ENCODE measurements at places on chromosomes 5 and 9. TPM values are rescaled to one million over a fixed set of nuclear protein-coding genes. Genes with fewer than 3 reads are reported as not detected.

PRRC2B gene
- total RNA-seq: 350 TPM

PCDHB3 gene
- 6.5 TPM for total RNA-seq

LHFPL2 gene
- 47.6 TPM for total RNA-seq

NR4A3 gene
- 0.18 TPM for total RNA-seq

ENTPD2 gene
- total RNA-seq: 55.6 TPM

ACOT12 gene
- total RNA-seq: not detected

CYLC2 gene
- total RNA-seq: not detected

SPAG8 gene
- 0.59 TPM for total RNA-seq

GRCh38 chr5:138077064-138077696 is 6.7 kb upstream of the WNT8A start:
- no peak overlapping the region for H3K4me3 ChIP-seq
- peaks cover 3% of the 10 kb centered on the region for H3K4me1 ChIP-seq
- peak; percentile 65 for DNase-seq

DNA sequence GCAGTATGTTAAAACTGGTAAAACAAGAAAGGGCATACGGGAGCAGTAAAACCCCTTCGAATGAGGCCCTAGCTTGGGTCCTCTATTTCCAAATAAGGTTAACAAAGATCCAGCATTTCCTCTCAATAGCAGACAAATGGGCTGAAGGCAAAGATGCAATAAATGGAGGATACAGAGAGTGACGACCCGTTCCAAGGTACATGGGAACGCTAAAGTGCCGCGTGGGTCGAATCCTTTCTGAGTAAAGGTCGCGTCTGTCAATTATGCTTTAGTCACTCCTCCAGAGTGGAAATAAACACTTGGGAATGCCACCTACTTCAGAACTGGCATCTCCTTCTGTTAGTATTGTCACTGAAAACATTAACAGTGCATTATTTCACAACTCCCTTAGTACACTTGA is 24.7 kb downstream of the ARL15 start:
- no peak for DNase-seq
- no peak overlapping the region for H3K27ac ChIP-seq
- H3K4me1 ChIP-seq: peaks cover 4% of the 10 kb centered on the region
- H3K36me3 ChIP-seq: peaks cover 6% of the 10 kb centered on the region
- no peak overlapping the region for H3K4me3 ChIP-seq
- H3K27me3 ChIP-seq: no peaks in the 10 kb centered on the region

DNA sequence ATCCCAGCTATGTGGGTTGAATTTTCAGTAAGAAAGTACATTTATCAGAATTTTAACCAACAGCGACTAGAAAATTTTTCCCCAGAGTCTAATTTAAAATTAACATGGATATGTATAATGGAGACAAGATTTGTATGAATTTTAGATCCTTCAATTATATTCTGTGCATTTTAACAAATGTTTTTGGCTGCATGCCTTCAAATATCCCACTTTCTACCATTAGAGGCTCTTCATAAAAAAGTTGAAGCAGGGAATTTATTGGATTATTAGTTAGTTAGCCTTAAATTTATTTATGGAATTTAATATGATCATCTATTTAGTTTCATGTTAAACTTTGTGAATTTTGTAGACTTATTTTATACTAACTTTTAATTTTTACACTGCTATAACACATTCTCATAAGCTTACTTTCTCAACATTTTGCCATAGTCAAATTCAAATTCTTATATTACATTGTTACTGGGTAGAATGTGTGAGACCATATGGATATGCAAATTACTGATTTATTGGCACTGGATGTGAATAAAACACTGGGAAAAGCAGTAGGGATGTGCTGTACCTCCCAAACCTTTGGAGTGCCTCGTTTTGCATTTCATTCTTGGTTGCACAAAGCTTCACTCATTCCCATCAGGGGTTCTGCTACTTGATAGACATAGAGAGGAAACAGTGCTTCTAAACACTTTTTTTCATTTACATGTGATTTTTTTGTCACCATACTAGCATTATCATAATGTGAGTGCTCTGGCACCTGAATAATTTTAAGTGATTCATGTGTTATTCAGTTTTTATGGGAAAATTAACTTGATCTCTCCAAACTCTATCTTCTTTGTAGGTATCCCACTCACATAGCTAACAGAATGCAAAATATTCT is 491.8 kb upstream of the COX7C start:
- H3K27ac ChIP-seq: no peak overlapping the region
- no peaks in the 10 kb centered on the region for H3K4me1 ChIP-seq
- H3K27me3 ChIP-seq: no peaks in the 10 kb centered on the region
- DNase-seq: no peak

DNA sequence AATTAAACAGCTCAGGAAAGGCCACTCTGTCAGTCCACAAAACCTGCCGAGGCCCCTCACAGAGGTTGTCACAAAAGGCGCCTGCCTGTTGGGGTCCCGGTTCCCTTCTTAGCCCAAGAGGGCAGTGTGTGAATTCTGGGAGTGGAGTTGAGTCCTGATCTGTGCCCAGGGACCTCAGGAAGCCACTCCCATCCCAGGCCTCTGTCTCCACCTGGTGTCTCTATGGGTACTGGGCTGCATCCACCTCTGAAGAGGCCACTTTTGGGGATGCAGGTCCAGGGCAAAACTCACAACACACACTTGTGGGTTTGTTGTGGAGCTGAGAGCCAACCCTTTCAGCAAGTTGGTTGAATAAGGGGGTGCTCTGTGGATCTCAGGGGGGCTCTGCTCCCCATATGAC is 74.3 kb upstream of the STXBP1 start:
- peaks cover 12% of the 10 kb centered on the region for H3K27me3 ChIP-seq
- peaks cover 4% of the 10 kb centered on the region for H3K36me3 ChIP-seq
- H3K4me1 ChIP-seq: peaks cover 32% of the 10 kb centered on the region
- H3K4me3 ChIP-seq: no peak overlapping the region
- H3K27ac ChIP-seq: peak overlapping the region; percentile 24

DNA sequence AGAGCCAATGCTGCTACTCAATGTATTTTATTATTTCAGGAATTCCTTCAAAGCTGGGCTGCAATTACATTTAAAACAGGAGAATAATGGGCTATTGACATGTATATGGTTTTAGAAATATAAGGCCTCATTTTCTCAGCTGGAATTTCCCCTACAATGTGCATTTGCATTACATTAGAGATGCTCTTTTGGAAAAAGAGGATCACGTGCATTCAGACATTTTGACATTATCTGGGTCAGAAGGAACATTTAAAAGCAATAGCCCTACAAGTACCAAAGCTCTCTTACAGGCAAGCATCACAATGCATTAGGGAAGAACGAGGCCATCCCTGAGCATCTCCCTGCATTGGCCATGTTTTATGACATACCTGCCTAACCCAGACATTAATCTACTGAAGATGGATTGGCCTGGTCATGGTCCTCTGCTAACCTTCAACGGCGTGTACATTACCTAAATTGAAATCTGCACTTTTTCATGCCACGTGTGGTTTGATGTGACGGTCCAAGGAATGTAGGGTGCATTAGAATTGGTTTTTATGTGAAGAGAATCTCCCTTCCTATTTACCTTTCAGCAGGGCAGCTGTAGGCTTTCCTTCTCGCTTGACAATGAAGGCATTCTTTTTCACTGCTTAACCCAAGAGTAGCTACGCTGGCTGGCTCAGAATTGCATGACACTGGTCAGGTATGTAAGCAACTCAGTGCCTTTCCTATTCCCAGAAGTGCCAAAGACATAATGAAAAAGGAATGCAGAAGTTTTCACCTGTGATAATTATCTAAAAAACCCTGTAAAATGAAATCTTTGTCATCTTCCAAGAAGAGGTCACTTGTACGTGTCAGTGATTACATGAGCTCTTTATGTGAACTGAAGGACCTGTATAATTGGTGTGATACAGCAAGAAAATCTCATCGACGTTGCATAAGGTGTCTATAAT is 212.3 kb upstream of the MPDZ start:
- peaks cover 2% of the 10 kb centered on the region for H3K27me3 ChIP-seq
- H3K4me3 ChIP-seq: no peak overlapping the region
- peaks cover 3% of the 10 kb centered on the region for H3K36me3 ChIP-seq
- peaks cover 24% of the 10 kb centered on the region for H3K4me1 ChIP-seq

DNA sequence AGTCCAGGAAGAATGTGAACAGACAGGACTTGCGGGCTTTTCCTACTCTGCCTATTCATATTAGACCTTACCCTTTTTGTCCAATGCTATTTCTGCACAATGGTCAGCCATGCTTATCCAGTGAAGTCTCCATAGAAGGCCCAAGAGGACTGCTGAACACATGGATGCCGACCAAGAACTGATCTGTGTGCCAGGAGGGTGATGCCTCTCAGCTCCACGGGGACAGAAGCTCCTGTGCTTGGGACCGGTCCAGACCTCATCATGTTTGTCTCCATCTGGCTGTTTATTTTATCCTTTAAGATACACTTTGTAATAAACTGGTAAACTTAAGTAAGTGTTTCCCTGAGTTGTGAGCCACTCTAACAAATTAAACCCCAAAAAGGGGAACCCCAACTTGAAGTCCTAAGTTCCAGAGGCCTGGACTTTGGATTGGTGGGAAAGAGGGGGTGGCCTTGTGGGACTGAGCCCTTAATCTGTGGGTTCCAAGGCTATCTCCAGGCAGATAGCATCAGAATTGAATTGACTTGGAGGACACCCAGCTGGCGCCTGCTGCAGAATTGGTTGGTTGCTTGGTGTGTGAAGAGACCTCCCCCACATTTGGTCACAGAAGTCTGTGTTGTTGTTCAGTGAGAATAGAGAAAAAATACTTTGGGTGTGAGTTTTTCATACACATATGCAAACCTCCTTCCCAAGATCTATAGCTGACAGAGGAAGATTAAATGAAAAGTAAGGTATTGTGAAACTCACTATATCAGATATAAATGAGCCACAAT is 57.9 kb upstream of the ANKH start:
- H3K27ac ChIP-seq: no peak overlapping the region
- no peaks in the 10 kb centered on the region for H3K27me3 ChIP-seq
- no peak overlapping the region for H3K4me3 ChIP-seq
- no peaks in the 10 kb centered on the region for H3K4me1 ChIP-seq
- H3K36me3 ChIP-seq: no peaks in the 10 kb centered on the region

- H3K27me3 ChIP-seq: peaks cover 1% of the 10 kb centered on the region
- DNase-seq: no peak
- H3K27ac ChIP-seq: no peak overlapping the region
- H3K4me3 ChIP-seq: no peak overlapping the region
- H3K36me3 ChIP-seq: no peaks in the 10 kb centered on the region
Observed at GRCh38 chr5:103452666-103453065, 109.9 kb downstream of the NUDT12 start.

DNA sequence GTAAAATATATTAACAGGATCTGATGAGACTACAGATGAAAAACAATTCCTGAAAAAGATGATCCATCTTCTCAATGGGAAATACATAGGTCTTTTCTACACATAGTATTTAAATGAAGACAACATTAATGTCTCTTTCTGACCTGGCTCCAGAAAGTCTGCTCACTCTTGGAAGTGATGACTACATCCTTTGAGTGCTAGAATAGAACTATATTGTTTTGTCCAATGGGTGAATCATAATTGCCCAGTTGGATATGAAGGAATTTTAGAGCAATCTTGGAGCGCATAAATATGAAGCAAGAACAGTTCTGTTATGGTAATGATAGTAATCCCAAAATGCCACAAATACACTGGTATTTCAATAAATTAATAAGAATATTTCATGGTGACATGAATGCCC is 322.1 kb downstream of the DEPDC1B start:
- no peak overlapping the region for H3K27ac ChIP-seq
- no peaks in the 10 kb centered on the region for H3K36me3 ChIP-seq
- H3K27me3 ChIP-seq: no peaks in the 10 kb centered on the region
- H3K4me3 ChIP-seq: no peak overlapping the region

DNA sequence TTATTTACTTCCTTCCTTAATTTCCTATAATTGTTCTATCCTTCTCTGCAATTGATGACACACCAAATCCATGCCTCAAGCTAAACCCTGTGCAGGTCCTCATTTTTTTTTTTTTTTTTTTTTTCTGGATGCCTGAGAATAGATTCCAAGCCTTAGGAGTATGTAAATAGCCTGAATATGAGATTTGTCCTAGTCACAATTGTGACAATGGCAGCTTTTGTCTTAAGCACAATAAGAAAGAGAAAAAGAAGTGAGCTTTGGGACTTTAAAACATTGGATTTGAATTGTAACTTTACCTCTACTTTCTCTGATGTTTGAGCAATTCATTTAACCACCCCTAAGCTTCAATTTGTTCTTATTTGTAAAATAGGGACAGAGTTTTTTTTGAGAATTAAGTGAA is 280.5 kb downstream of the TUSC1 start:
- H3K27ac ChIP-seq: no peak overlapping the region
- no peaks in the 10 kb centered on the region for H3K4me1 ChIP-seq
- H3K36me3 ChIP-seq: no peaks in the 10 kb centered on the region
- no peaks in the 10 kb centered on the region for H3K27me3 ChIP-seq

GRCh38 chr5:174511714-174512253 is 212.6 kb upstream of the MSX2 start:
- H3K27me3 ChIP-seq: no peaks in the 10 kb centered on the region
- H3K4me3 ChIP-seq: no peak overlapping the region
- no peaks in the 10 kb centered on the region for H3K4me1 ChIP-seq
- H3K36me3 ChIP-seq: no peaks in the 10 kb centered on the region
- DNase-seq: no peak

- no peak overlapping the region for H3K4me3 ChIP-seq
- no peak overlapping the region for H3K27ac ChIP-seq
- DNase-seq: no peak
- no peaks in the 10 kb centered on the region for H3K36me3 ChIP-seq
- H3K4me1 ChIP-seq: no peaks in the 10 kb centered on the region
Observed at GRCh38 chr5:144944936-144945335, 774.3 kb downstream of the KCTD16 start.

- peaks cover 7% of the 10 kb centered on the region for H3K27me3 ChIP-seq
- no peak overlapping the region for H3K4me3 ChIP-seq
- peaks cover 4% of the 10 kb centered on the region for H3K4me1 ChIP-seq
- peaks cover 4% of the 10 kb centered on the region for H3K36me3 ChIP-seq
- DNase-seq: no peak
Observed at GRCh38 chr9:134365791-134366222, 39.6 kb downstream of the RXRA start.

DNA sequence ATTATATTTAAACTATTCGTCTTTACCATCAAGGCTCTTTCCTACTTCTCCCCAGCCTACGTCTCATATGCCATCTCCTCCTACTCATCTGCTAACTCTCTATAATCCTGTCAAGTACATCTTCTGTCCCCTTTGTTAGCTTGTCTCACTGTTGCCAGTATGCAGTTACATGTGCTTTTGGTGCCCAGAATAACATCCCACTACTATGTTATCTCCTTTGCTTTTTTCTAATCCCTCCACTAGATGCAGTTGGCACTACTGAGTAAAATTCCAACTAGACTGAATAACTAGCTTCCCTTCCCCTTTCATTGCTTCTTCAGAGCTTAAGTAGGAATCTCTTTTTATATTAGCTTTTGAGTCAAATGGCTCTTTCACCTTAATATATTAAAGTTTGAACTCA is 3.0 kb upstream of the ARRDC3 start:
- H3K4me1 ChIP-seq: peaks cover 17% of the 10 kb centered on the region
- H3K27me3 ChIP-seq: peaks cover 15% of the 10 kb centered on the region
- no peak overlapping the region for H3K4me3 ChIP-seq

Measured in endothelial cell (in vitro differentiated cells).